Lower leg skin (tissue), 4 donors: ENCODE measurements at places on chromosomes 2 and 18.

GRCh38 chr2:168727904-168728470, 74.5 kb upstream of the NOSTRIN start:
- DNase-seq, result no peak

DNA sequence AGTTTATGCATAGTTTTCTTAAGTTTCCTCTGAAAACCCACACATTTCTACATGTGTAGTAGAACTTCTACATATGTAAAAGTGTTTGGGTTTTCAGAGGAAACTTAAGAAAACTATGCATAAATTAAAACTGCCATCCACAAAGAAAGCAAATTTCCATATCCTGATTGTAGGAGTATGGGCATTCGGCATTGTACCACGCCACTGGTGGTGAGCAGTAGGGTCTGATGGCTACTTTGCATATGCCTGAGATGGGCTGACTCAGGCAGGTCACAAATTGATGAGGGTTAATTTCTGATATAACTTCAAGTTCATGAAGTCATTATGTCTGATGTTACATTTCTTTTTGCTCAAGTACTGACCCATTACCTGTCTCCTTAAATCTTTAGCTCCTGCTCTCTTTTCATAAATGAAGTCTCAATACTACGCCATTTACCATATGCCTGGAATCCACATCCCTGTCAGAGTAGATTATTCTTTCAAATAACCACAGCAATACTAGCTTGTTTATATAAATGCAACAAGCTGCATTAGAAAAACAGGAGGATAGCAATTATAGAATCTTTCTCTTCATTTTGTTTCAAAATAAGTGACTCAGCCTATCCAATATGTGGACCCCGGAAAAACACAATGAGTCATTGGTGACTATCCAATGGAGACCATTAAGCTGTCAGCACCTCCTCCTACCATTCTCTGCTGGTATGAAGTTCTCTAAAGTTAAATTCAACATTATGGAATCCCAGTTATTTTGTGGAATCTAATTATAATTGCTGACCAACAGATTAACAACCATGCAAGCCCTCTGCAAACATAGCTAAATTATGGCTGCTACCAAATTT, 355.2 kb upstream of the UBE2E3 start:
- DNase-seq, result no peak

DNA sequence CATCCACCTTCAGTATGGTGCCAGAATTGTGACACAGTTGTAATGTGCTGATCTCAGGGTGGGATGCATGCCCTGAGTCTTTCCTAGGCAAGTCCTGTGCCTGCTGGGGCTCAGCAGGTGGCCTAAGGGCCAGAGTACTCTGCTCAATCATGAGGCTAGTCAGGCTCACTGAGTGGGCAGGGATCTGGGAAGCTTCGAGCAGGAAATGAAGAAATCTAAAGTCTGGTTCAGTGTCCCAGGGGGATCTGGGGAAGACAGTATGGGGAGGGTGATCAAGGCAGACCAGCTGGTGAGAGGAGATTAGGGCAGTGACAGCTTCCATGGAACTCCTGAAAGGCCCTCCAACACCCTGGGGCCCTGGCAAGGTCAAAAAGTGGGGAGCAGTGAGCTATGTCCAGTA, 8.9 kb upstream of the ANKRD29 start:
- DNase-seq, result no peak

DNA sequence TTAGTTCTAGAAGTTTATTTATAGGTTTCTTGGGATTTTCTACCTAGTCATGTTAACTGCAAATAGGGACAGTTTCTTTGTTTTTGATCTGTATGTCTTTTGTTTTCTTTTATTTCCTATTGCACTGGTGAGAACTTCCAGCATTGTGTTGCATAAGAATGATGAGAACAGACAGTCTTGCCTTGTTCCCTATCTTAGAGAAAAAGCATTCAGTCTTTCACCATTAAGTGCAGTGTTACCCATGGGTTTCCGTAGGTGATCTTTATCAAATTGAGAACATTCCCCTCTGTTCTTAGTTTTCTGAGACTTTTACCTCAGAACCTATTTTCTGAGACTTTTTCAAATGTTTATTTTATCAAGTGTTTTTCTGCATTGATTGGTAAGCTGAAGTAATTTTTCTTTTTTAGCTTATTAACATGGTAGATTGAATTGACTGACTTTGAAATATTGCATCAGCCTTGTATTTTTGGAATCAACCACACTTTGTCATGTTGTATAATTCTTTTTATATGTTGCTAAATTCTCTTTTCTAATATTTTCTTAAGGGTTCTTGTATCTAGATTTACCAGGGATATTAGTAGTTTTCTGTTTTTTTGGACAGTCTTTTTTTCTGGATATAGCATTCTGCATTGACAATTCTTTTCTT, 17.2 kb downstream of the MFSD6 start:
- DNase-seq, result no peak

DNA sequence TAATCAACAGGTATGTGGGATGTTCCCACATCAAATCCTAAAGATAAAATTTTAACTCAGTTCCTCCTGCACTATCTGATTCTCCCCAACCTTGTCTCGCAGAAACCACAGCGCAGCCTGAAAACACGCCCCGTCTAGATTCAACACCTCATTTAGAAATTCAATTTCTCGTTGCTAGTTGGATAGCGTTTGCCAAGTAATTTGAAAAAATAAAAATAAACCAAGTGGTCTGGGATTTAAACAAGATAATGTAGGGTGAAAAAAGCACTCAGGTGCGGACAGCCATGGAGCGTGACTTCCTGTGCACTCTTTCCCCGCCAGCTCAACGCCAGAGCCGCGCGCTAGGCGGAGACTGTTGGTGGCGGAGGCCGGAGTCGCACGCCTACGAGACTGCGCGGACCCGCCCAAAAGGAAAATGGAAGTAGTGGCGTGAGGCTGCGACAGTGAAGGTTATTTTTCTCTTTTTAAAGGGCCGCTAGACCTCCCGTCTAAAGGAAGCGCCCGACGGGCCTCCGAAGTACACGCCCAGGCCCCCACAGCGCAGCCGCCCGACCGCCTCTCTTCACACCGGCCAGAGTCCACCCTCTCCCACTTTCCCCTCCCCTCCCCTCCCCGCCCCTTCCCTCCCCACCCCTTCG, 615 bp upstream of the CCNT2 start:
- no peak for DNase-seq
